AG08396 (cell line): ENCODE measurements at places on chromosomes 16 and 17.

DNA sequence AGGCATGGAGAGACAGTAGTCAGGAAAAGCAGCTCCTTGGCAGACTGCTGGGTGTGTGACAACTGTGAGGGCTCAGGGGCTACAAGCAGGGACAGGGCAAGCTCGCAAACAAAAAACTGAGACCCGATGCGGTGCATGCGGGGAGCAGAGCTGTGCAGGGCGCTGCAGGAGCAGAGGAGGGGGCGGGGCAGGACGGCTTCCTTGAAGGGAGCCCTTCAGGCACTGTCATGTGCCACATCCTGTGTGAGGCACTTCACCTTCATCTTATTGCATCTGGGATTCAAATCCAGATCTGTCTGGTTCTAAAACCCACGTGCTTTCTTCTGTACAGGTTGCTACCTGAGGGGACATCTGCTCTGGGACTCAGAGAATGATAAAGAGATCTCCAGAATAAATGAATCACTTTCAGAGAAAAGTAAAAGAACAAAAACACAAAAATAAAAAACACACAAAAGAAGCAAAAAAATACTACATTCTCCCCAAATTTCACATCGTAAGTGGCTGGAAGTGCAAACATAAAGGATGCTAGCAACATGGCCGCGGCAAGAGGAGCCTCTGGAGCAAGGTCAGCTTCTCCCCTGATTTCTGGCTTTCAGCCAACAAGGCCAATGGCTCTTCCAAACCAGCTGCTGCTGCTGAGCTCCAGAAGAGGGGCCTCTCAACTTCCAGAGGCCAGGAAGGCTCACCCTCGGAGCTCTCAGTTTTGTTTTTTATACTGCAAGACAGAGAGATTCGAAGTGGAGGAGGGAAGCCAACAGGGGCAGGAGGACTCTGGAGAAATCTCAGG, 14.2 kb downstream of the LYRM9 start:
- DNase-seq: no peak

- no peak for DNase-seq
These were observed 2.0 kb downstream of the TNK1 start for GRCh38 chr17:7382901-7383300.

DNA sequence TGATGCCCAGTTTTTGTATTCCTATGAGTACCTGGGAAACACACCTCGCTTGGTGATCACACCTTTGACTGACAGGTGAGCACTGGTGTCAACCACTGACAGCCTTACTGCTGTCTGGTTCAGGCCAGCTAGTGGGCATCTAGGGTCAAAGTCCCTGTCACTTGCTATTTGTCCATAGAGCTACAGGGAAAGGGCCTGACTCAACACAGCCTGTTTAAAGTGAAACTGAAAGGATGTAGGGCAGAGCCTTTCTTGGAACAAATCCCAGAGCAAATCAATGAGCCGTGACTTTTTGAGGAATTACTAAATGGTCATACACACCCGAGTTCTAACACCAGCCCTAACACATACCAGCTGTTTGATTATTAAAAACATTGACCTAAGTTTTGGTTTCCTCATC, 106.8 kb downstream of the DNAH9 start:
- no peak for DNase-seq

DNA sequence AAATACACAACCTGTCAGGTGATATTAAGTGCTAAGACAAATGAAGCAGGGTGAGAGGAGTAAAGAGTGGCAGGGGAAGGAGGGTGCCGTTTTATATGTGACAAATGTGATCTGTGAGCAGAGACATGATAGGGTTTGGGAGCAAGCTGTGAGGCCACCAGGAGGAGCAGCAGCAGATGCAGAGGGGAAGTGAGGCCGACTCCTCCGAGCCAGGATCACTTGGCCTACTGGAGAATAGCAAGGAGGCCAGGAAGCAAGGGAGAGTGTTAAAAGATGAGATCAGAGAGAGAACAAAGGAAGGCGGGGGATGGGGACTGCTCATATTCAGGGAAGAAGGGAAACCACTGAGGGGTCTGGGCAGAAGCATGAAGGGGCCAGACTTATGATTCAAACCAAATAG, 129.4 kb downstream of the TANGO6 start:
- DNase-seq: peak; percentile 19

DNA sequence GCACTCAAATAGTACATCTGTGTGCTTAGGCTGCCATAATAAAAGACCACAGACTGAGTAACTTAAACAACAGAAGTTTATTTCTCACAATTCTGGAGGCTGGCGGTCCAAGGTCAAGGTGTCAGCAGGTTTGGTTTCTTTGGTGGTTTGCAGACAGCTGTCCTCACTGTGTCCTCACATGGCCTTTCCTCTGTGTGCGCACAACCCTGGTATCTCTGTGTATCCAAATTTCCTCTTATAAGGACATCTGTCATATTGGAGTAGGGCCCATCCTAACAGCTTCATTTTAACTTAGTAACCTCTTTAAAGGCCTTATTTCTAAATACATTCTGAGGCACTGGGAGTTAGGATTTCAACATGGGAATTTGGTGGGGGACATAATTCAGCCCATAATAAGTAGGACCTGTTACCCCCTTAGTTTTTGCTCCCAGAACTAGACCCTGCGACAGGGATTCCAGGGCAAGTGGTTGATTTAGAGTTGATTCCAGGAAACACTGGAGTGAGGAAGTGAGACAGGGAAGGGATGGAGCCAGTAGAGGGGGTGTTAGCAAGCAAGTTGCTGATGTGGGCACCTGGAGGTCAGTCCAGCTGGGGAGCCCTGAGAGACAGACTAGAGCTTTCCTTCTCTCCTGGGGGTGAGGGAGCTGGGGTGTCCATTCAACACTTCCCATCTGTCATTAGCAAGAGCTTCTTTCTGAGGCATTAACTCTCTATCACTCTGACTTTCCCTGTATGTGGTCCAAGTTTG, 10.9 kb upstream of the ALKBH5 start:
- no peak for DNase-seq

GRCh38 chr16:65919145-65919985, 447.1 kb upstream of the CDH5 start:
- DNase-seq: no peak

GRCh38 chr17:2947588-2947950, 115.8 kb downstream of the OR1D5 start:
- DNase-seq: no peak

GRCh38 chr17:74892974-74893911, at the start of gene FADS6:
Gene FADS6, minus strand, starts transcription at chr17:74893633. Its CDS starts 38 bp downstream, at chr17:74893595.
- no peak for DNase-seq

DNA sequence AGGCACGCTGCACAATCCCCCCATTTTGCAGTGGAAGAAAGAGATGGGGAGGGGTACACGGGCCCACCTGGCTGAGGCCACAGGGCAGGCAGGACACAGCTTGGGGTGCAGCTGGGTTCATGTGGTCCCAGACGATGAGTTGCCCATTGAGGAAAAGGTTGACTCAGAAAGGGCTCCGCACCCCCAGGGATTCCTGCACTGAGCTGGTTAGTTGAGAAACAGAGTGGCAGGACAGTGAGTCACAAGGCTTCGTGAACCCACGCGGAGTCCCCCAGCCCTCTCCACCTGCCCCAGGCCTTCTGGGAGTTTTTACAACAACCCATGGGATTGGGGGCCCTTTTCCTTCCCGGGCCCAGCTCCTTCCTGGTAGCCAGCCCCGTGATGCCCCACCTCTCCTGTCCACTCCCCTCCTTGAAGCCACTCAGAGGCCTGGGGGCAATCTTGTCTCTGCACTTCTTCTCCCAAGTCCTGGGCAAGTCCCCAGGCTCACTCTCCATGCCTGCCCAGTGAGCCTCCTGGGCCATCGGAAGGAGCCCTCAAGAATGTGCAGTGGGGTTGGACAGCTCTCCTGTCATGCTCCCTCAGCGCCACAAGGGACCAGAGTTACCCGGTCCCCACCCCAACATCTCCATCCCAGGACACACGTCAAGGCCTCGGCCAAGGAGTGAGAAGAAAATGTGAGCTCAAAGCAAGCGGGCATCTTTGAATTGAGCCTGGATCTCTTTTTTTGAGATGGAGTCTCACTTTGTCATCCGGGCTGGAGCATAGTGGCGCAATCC, 251.2 kb downstream of the PARN start:
- DNase-seq: no peak

DNA sequence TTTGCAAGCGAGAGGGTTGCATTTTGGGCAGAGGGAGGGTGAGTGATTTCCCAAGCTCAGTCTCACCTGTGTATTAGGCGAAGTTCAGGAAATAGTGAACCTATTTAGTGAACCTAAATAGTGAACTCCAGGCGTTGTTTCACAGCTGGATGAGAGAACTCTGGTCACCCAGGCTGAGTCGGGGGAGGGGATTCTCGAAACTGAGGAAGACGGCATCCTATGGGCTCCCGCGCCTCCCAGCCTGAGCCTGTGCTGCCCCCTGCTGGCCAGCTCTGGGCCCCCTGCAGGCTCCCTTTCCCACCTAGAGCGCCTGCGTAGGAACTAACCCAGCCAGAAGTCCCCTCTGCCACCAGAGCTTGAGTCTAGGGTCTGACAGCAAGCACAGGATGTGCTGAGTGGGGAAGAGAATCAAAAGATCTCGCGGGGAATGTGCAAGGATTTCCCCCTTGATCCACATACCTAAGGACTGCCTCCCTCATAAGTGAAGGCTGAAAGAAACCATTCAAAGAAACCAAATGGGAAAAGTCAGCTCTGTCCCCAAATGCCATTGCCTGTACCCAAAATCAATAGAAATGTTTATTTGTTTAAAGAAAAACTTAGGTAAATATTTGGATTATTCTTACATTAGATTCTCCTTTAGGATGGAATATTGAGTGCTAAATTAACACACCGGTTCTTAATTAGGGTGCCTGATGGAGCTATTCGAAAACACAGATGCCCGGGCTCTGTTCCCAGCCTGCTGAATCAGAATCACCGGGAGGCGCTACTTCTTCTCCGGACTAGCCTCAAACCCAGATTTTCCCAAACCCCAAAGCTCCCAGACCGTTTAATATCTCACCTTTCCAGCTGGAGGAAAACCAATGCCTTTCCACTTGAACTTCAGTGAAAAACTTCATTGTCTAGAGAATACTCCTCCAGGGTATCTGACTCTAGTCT, 14.8 kb upstream of the MARVELD3 start:
- peak; percentile 86 for DNase-seq

DNA sequence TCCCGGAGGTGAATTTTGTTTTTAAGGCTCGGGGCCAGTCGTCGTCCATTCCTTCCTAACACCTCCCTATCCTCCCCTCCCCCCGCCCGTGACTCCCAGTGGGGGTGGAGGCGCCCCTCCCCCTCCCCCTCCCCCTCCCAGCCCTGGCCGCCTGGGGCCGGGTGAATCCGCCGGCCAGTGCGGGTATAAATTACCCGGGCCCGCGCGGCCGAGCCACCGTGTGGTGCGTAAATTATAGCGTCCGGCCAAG, 2.0 kb upstream of the GSE1 start:
- DNase-seq: no peak

DNA sequence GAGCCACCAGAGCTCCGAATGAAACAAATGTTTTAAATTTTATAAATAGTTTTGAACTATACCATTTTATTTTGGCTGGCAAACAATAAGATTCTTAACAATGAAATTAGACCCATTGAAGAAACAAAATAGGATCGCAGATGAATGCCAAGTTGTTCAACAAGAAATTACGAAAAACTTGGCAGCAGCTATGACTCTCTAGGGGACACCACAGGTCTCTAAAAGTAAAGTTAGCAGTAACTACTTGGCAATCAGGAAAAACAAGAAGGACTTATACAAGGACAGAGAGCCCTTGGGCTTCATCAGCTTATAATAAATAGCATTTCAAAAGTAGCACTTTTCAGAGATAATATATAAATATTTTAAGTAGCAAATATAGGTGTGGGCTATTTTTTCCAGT, 603.8 kb upstream of the PSMD7 start:
- DNase-seq: no peak

DNA sequence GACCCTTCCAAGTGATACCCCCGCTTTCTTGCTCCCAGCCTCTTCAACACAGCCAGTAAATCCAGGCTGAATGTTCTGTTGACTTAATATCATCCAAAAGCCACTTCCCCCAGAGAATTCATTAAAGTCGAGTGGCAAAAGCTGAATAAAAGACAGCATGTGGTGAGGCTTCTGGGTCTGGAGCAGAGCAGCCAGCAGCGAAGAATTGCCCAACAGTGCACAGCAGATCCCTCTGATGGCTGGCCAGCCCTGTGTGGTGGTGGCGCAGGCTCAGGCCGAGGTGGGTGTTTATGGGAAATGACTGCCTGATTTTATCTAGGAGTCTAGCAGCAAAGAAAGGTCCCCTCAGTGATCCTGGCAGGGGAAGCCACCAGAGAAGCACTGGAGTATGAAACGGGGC, 30.3 kb upstream of the RCVRN start:
- DNase-seq: no peak

- peak; percentile 33 for DNase-seq
These were observed 55.2 kb downstream of the NKD1 start for GRCh38 chr16:50603206-50604064.

- no peak for DNase-seq
These were observed 28.7 kb downstream of the LITAFD start for GRCh38 chr16:8910811-8911210.

- DNase-seq: no peak
These were observed 8.8 kb downstream of the CENPX start for GRCh38 chr17:82013772-82014321.

DNA sequence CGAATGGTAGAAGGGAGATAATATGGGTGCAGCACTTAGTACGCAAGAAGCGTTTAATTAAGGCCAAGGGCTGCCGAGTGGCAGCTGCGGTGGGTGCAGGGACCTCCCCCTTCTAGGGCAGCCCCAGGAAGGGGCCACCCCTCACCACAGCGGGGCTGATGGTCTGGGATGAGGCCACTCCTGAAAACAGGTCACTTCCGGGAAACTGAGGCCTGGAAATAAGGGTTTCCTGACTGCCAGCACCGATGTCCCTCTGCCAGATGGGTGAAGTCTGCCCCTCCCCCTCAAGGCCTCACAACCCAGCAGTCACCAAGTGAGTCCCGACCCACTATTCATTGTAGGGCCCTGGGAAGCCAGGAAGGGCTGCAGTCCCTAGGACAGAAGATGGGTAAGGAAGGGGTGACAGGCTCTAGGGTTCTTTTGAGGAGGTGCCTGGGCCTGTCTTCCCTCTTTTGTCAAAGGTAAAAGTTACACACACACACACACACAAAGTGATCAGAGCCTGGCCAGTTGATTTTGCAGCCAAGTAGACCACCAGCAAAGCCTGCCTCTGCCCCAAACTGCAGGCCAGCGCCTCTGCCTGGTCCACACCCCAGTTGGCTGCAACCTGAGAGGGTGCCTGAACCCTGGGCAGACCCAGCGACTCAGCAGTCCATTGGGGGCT, 12.5 kb downstream of the SREBF1 start:
- no peak for DNase-seq

GRCh38 chr16:61684541-61684940, 351.7 kb downstream of the CDH8 start:
- DNase-seq: no peak

DNA sequence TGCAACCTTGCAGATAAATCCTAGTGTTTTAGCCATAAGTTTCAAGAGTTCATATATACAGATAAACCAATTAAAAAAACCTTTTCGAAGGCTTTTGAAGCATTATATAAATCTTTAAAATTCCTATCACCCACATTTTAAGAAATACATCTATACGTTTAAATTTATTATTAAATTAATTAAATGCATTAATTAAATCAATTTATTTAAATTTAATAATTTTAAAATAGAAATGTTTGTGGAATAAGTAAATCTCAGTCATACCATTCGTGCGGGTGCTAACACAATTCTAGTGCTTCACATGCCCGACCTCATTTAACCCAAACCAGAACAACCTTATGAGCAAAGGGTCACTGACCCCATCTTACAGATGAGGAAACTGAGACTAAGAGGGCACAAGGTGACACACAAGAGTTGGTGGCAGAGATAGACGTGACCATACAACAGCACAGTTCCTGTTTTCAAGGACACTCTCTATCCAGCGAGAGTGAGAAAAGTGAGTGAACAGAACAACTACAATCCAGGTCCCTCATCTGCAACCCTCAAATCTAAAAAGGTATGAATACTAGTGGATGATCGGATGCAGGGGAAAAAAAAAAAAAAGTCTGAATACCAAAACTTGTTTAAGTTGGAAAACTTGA, 1.4 kb downstream of the NSMCE1 start:
- no peak for DNase-seq
